ENCODE measurements at places on chromosomes 12 and 14.

- no peak for DNase-seq
Measured at GRCh38 chr12:18457362-18457761, 196.0 kb downstream of the PIK3C2G start.

DNA sequence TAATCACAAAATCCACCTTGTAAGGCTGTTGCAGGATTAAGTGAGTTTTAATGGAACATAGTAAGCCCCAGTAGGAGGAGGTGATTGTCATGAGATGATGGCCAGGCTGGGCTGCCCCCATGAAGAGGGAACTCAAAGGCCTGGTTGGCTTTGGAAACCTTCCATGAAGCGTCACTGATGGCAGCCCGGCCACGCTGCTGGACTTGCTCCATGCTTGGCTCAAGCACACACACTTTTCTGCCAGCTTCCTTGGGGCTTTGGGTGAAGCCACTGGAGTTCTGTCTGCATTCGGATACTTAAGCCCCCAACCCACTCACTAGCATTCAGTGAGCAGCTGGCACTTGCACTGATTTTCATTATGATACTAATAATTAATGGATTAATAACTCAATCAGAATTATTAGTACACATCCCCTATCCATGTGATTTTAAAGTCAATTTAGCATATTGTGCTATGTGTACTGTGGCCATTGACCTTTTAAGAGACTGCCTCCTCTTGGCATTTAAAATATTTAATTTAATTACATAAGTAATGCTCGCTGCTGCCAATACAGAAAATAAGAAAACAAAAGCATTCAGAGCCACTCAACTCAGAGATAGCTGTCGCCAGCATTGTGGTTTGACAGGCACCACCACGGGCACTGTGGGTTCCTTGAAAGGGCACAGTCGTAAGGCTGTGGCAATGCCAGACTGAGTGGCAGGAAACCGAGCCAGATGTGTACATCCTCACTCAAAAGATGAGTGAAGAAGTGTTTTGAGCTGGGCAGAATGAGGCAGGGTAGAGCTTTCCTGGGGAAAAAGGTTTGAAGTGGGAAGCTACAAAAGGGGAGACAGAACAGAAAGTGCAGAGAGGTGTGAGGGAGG is 15.9 kb downstream of the KRT85 start:
- no peak for DNase-seq

GRCh38 chr14:88208858-88209257 is 114.2 kb downstream of the KCNK10 start:
- DNase-seq: no peak

- no peak for DNase-seq
Measured at GRCh38 chr12:130253866-130254265, 83.8 kb upstream of the PIWIL1 start.

GRCh38 chr12:47746523-47746922 is 12.2 kb downstream of the RAPGEF3 start:
- DNase-seq: no peak

DNA sequence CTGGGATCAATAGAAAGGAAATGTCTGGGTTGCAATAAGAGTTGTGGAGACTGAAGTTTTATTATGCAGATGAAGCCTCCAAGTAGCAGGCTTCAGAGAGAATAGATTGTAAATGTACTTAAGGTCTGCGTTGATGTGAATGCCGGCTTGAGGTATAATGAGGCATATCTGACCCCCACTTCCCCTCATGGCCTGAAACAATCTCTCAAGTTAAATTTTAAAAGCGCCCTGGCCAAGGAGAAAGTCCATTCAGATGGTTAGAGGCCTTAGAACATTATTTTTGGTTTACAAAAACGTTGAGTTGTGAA is 28.3 kb upstream of the HIGD1C start:
- no peak for DNase-seq

DNA sequence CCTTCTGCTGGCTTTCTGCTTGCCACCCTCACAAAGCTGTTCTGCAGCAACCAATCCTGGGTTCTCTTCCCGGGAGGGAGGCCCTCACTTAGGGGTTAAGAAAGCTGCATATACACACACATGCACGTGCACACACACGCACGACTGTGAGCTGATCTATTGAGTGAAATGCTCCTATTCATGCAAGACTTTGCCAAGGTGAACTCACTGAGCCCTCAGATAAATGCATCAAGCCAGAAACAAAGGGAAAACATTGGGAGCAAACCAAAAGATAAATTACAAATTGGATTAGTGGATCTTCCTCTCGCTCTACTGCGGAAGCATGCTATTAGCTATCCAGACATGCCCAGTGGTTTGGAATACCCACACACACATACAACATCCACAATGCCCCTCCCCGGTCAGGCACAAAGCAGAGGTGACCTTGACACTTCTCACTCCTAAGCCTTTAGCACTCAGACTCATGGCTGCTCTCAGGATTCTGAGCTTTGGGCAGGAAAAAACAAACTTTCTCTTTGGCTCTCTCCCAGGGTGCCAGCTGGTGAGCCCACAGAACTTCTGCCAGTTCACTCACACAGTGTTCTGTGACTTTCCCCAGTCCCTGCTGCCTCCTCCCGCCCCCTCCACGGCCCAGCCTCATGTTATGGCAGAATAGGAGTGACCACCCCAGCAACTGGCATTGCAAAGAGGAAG is 320.0 kb downstream of the DPF3 start:
- no peak for DNase-seq

- no peak for DNase-seq
Measured at GRCh38 chr12:96513681-96514080, 24.3 kb downstream of the CFAP54 start.

DNA sequence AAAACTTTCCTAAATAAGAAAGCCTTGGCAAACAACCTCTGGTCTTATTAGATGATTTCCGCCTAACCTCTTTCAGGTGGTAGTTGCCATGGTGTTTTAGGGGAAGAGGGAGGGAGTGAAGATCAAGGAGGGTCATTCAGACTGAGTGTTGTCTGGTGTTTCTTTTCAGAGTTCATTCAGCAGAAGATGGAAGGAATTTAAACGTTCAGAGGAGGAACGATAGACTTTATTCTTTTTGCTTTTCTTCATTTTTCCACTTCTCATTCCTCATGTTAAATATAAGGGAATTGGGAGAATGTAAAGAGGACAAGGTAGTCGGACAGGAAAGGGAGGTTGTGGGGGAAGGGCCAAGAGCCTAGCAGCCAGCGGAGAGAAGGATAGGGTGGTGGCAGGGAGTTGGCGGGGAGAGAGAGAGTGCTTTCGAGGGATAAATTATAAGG is 17.4 kb upstream of the SALL2 start:
- no peak for DNase-seq

GRCh38 chr12:52782502-52782901 is 5.4 kb upstream of the KRT76 start:
- DNase-seq: no peak

DNA sequence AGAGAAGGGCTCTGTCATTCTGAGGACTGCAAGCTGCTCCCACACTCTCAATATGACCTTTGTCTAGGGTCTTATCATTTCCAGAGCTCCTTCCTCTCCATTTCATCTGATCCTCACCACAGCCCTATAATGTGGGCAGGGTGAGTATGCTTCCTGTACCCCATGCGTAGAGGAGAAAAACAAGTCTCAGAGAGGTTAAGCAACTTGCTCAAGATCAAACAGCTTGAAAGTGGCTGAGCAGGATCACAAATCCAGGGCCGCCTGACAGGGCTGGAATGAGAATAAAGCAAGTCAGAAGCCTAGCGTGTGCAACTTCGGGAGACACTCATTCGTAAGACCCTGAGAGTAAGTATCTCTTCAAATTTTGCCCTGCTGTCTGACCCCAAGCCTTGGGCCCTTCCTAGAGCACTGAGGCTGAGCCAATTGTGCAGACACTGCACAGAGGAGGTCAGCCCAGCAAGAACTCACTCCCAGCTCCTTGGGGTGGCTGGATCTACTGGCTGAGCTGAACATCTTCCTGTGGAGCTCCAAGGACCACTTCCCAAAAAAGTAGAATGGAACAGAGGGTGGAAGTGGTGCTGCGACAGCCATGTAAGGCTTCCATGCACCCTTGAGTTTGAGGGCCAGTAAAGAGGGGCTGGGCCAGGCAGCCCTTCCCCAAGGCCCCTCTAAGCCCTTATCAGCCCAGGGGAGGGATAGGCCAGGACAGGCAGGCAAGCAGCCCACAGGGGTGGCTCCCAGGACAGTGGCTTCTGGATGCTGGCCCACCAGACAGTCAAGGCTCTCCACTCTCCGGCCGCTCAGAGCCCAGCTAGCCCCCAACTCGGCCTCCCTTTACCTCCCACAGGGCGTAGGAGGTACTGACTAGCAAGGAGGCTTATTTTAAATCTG is 10.5 kb downstream of the ZFP36L1 start:
- DNase-seq: no peak

DNA sequence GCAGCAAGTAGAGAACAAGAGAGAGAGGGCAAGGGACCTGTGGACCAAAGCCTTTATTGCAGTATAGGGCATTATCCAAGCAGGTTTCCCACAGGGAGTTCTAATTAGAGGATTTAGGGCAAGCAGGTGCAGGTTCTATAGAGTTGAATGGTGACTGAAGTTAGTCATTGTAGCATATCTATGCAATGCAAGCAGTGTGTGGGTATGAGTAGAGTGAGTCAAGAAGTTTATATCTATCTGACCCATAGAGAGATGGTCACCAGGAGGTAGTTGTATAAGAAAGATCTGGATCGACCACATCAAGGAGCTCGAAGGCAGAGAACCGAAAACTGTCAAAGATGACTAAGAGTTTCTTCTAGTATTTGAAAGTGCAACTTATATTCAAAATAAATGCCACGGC is 167.3 kb downstream of the PLCZ1 start:
- DNase-seq: no peak

DNA sequence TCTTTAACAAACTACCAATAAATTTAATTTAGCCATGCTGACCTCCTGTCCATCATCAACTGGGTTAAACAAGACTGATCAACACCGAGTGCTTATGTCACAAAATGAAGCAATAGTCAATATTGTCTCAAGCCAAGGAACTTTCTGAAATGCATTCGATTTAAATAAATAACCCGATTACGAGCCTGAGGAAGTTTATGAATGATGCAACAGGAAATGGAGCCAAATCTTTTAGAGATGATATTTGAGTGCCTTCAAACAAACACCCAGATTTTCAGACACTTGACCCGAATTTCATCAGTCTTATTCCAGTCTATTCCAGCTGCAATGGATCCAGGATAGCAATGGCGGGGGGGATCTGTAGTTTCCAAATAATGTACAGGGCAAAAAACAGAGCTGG is 27.9 kb downstream of the FAR2 start:
- DNase-seq: no peak

DNA sequence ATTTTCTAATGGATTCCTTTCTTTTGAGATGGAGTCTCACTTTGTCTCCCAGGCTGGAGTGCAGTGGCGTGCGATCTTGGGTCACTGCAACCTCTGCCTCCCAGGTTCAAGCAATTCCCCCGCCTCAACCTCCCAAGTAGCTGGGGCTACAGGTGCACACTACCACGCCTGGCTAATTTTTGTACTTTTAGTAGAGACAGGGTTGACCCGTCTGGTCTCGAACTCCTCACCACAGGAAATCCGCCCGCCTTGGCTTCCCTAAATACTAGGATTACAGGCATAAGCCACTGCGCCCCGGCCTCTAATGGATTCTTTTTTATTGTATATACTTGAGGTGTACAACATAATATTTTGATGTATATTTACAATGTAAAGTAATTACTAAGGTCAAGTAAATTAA is 140.1 kb upstream of the SLCO1C1 start:
- no peak for DNase-seq

DNA sequence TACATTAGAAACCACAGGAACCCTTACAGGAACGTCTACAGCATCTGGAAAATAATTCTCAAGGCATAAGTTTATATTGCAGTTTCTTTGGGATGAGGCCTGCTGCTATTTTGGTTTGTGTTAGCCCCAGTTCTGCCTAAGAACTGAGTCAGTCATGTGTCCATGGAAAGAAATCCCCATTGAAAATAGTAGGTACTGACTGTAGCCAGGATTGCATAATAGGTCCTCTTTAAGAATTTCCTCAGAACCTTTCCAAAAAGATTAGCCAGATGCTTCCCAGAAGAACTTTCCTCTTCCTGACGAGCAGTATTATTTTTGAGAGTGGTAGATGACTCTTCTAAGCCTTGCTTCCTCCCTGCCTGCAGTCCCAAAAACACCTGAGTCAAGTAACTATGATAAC is 52.6 kb downstream of the RASSF8 start:
- DNase-seq: no peak

DNA sequence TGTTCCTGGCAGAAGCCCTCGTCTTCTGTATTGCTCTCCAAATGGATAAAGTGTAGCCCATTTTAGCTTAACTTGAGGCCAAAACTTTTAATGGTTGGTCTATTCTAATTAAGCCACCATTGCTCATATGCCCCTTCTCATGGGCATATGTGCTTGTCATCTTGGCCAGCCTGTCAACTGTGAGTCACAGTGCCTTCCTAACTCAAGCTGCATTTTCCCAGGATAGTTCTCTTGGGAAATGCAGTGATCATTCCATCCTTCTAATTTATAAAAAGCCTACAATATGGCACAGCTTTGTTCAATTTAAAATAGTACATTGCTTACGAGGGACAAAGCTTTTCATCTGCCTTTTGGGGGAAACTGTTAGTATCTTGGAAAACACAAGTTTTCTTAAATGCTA is 6.6 kb downstream of the PTHLH start:
- DNase-seq: no peak

DNA sequence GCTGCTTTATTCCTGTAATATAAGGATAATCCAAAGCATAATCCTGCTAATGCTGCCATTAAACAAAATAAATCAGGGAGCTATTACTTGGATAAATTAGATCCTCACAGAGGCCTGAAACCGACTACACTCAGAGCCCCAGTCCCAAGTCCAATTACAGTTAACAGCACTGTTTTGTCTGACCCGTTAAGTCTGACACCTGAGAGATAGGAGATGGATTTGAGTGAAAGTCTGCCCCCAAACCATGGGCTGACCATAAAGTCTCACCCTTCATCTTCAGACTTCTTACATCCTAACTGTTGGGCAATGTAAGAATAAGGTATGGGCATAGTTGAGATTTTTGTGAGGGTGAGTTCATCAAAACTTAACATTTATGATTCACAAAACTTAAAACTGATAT is 181.7 kb downstream of the PLCZ1 start:
- no peak for DNase-seq

DNA sequence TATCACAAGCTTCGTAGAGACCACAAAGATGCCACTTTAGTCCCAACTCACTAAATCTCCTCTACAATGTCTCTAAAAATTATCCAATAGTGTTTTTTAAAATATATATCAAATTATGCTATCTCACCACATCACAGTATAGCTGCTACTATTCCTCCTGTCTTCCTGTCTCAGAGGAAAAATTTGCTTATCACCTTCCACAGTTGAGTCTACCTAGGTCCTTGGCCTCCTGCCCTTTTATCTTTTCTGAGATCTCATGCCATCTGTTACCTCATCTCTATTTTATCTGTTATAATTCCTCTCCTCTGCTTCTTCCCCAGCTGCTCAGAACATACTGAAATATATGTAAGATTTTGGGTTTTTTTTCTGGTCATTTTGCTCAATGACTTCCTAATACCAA is 568.2 kb downstream of the DIO2 start:
- DNase-seq: no peak

DNA sequence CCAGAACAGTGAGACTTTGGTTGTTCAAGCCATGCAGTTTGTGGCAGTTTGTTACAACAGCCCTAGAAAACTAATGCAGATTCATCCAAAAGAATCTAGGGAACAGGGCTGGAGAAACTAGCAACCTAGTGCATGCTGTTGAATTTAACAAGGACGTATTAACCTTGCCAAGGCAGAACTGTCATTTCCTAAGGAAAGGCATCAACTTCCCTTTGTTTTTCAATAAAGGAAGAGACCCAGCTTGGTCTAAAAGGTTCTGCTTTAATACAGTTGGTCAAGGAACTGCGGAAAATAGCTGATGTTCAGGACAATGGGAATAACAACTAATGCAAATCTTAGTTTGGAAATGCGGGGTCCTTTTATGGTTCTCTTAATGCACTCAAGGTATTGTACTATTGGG is 11.5 kb downstream of the AK7 start:
- no peak for DNase-seq

GRCh38 chr14:79091381-79091963 is 921.3 kb downstream of the NRXN3 start:
- DNase-seq: no peak
